ENCODE measurements at places on chromosomes 4 and X.

DNA sequence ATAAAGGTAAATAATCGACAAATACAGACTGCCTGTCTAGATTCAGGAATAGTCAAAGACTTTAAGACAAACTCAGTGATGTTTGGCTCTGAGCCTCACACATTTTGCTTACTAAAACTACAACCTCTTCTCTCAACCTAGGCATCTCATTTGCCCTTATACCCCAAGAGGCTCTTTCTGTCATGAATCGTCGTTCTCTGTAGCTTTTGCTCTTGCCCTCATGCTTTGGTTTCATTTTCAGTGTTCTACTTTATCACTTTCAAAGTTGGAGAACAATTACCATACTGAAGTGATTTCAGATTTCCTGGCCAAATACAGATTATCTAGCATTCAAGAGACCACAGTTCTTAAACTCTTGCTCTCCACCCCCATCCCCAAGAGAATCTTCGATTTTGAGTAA is 114.1 kb upstream of the RAP2C start:
- DNase-seq: no peak

DNA sequence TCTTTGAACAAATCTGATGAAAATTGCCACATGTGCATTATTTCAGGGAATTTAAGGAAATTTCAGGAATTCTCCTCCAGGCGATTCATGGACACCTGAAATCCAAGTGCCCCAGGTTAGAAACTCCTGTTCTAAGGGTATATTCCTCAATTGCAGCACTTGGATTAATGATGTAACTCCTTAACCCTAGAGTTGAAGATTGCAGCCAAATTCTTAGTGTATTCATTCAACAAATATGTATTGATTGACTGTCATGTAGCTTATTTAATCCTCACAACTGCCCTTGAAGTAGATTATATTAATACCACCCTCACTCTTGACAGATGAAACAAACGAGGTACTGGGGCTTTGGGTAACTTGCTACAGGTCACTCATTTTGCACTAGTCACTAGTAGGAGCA is 11.3 kb downstream of the CETN2 start:
- no peak for DNase-seq

GRCh38 chr4:37639551-37640285 is 46.5 kb downstream of the RELL1 start:
- DNase-seq: no peak

DNA sequence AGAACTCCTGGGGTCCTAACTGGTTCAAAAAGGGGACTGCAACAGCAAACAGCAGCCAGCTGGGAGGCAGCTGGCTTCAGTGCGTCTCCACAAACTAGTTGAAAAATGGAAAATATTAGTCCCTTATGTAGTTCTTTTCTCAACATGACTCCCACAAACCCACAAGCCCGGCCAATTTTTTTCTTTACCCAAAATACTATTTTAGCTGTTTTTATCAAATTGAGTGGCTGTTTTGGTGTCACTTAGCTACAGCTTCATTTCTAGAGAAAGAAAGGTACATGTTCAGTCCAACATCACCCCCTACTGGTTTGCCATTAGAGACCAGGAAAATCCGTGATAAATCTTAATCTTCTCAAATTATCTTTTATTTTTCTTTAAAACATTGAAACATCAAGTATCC is 97.2 kb downstream of the GUCY2F start:
- DNase-seq: no peak

DNA sequence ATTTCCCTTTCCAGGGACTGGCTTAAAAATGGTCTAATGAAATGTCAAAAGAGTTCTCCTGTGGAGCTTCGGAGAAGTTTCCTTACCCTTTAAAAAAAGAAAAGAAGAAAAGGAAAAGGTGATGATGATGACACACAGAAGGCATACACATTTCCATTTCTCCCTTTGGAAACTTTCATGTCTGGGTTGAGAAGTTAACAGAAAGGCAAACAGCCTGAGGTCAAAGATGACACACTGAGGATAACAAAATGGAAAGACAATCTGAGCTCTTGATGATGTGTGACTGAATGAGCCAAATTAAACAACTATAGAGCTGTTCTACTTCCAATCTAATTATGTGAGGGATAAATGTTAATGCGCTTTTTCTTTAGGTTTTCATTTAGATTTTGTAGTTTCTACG is 32.2 kb downstream of the NFXL1 start:
- DNase-seq: no peak

GRCh38 chrX:20240201-20240600 is 26.5 kb downstream of the RPS6KA3 start:
- no peak for DNase-seq

DNA sequence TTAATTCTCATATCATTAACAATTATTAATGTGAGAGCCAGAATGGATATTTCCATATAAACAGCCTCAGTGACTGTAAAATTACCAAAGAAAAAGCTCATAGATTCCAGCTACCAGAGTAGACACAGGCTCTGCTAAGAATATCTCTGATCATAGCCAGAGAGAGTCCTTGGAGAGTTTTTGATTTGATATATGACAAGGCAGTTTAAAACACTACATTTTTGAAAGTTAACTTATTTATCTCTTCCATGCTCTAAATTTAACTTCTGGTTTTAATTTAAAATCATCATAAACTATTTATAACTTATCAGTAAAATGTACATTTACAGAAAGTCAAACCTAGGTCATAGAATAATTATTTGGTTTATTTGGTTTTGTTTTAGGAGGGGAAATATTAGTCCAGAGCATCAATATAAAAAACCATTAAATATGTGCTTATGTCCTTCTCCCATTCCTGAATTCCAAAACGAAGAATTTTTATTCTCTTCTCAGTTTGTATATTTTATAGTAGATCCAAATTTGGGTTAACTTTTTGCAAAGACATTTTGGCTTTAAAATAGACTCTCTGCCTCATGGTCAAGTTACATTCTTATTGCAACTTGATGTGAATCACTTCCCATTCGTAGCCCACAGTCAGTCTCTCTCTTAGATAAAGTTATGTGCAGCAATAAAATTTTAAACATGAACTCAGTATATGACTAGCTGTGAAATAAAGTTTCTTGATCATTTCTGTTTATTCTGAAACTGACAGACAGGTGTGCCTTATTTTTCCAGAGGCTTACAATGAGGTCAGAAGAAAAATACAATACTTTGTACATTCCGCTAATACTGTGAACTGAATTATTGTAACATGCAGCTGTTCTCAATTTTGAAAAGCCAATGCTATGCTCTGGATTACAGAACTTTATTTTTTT is 267.1 kb downstream of the PAPSS1 start:
- no peak for DNase-seq

DNA sequence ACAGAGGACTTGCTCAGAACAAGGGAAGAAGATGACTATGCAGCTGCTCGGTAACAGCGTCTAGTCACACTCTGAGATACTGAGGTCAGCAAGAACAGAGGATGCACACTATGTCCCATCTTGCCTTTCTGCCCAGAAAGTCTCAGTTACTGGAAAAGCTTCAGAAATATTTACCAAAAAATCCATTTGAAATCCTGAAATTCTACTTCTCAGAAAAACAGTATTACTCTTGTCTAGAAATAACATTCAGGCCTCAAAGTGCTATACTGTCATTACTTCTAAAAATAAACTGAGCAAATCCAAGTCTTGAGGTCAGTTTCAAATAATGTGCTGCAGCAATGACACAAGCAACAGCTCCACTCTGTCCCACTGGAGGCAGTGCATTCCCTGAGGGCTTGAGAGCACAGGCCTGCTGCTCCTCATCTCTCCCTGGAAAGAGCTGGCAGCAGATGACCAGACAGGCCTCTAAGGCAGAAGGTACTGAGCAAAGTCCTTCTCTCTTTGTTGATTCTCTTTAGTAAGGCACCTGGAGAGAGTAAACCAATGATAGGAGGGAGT is 76.9 kb downstream of the CAMK2D start:
- no peak for DNase-seq

DNA sequence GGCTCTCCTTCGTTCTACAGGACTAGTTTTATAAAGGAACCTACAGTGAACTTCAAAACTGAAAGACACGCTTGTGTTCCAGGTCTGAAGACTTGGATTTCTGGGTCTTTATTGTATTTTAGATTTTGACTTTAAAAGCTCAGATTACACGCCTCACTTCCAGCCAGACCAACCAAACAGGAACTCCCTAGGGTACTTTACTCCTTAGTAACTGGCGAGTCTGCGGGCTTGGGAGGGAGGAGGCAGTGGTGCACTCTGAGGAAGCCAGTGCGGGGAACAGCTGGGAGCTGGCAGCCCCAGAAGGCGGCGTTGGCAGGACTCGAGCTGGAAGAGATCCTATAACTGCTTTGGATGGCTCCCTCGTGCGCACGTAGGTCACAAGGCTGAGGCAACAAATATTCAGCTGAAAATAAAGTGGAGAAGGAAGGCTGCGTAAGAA is 391 bp upstream of the PHKA1 start:
- DNase-seq: no peak

- DNase-seq: peak; percentile 76
Observed at GRCh38 chr4:140152013-140152703, 1.8 kb downstream of the MAML3 start.

DNA sequence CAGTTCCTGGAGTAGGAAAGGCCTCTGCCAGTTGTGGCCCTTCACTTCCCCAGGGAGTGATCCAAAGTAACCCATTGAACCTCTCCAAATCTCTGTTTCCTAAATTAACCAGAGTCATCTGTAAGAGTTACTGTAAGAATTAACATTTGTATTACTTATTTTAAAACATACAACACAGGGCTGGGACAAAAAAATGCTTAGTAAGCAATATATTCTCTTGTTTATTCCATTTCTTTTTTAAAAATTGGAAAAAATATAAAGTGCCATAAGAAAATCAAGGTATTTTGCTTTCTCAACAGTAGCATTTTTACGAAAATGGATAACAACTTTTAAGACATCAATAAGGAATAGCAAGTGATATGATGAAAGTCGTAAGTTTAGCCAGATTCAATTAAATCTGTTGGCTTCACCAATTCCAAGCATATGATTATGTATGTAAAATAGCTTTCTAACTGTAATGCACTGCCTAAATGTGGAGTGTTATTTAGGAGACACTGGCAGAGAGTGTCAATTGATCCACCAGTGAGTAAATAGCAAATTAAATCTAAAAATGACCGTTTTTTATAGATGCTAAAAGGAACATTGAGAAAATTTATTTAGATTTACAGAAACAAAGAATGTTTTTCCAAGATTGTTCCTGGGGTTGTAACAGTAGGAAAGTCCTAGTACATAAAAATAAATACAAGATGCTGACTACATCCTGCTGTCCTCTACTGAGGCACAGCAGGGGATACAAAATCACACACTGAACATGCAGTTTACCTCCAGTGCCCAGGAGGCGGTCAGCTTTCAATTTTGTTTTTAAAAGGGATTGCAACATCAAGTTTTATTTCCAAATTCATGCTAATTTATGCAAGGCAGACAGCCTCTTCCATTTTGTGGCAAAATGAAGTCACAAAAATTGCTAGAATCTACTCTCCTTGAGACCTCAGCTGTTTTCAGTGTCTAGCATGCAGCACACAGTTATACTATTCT is 53.7 kb downstream of the GPM6A start:
- no peak for DNase-seq

DNA sequence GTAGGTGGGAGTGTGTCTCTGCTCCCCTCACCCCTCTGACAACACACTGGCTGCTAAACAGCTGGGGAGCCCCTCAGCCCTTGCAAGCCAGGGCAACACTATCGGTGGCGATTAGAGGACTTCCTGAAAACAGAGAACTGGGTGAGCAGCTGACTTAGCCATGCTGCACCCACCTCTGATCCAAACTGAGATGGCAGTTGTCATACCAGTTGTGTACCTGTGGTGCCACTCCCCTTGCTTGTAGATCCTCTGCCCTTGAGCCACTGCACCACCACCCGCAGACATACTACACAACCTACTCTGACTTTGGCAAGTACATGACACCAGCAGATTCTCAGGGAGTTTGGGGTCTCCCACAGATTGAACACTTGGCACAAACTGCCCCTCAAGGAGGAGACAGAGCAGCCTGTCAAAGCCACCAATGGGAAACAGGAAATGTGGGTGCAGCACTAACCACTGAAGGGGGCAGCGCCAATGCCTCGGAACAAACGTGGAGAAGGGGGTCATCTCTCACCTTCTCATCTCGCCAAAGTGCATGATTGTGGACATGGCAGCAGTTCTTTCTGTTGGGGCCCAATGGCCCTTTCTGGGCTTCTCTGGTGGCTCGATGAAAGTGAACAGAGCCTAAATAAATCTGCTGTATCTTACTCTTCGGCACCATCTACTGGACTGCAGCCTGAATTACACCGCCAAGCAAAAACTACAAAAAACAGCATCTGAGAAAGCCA is 119.8 kb downstream of the NEK1 start:
- DNase-seq: peak; percentile 39

GRCh38 chr4:15765910-15766697 is 12.0 kb upstream of the CD38 start:
- DNase-seq: peak; percentile 56

GRCh38 chr4:168560184-168561180 is 63.6 kb downstream of the PALLD start:
- DNase-seq: no peak

DNA sequence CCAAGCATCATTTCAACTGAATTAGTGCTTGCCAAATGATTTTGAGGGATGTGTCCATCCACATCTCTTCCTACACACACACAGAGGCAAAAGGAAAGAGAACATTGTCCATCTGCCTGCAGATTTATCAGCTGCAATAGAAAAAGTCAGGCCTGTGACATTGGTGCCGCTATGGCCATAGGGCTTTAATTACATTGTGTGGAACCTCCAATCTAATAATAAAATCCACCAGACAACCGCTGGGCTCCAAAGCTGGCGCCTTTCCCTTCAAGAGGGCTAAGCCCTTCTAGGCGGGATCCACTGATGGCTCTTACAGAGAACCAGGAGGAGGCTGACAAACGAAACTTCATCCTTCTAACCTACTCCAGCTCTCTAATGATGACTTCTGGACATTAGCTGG is 60.6 kb downstream of the PHOX2B start:
- DNase-seq: no peak

DNA sequence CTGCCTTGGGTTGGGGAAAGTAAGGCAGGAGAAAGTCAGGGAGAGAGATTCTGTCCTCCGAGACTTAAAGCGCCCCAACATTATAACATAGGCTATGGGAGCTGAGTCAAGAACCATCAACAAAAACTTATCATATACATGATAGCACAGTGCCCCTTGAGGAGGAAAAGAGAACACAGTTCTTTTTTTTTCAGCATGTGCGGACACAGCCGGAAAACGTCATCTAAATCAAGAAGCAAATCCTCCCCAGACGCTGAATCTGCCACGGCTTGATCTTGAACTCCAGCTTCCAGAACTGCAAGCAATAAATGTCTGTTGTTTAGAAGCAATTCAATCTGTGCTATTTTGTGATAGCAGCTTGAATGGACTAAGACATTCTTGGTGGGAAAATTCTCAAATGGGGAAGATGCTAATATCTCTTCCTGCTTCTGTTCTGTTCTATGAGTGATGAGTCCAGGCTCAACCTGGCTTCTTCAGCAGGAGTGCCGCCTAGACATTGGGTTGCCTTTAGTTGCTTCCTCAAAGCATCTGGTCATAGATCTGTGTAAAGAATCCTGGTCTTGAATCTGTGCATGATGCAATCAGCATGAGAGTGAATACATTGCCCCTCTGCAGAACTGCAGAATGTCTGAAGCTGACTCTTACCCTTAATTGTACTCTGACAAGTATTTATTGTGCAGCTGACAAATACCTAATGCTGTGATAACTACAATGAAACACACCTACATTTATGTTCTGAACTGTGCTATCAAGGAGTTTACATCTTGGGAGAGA is 549.8 kb upstream of the PRKX start:
- DNase-seq: no peak

- peak; percentile 13 for DNase-seq
Observed at GRCh38 chr4:10015140-10015753, 6.0 kb downstream of the SLC2A9 start.
